ENCODE measurements at places on chromosomes 7 and 10.

DNA sequence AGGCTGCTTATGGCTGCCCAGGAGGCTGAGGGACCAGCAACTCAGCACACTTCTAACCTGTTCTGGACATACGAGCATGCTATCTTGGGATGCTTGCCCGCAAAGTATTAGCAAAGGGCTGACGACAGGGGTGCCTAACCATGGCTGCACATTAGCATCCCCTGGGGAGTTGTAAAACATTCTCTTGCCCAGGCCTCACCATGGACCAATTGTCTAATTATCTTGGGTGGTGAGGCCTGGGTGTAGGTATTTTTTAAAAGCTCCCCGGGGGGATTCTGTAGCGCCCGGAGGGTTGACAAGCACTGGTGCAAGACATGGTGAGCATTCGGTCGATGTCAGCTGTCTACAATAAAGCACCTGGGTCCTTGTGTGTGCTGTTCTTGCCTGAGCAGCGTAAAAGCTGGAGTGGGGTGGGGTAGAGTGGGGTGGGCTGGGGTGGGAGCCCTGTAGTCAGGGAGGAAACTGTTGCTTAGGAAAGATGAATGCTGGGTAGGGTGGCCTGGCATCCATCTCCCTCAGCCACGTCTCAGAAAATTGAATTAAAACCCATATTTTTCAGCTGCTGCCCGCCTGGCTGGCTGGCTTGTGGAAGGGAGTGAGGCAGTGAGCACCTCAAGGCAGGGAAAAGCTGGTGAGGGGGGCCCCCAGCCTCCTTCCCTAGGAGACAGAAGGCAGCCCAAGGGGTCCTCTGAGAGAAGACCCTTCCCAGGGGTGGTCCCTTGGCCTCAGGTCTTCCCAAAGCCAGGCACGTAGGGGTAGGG, 2.9 kb upstream of the ADCYAP1R1 start:
- DNase-seq = no peak

GRCh38 chr7:28697913-28698563, 260.1 kb downstream of the TRIL start:
- no peak for DNase-seq

DNA sequence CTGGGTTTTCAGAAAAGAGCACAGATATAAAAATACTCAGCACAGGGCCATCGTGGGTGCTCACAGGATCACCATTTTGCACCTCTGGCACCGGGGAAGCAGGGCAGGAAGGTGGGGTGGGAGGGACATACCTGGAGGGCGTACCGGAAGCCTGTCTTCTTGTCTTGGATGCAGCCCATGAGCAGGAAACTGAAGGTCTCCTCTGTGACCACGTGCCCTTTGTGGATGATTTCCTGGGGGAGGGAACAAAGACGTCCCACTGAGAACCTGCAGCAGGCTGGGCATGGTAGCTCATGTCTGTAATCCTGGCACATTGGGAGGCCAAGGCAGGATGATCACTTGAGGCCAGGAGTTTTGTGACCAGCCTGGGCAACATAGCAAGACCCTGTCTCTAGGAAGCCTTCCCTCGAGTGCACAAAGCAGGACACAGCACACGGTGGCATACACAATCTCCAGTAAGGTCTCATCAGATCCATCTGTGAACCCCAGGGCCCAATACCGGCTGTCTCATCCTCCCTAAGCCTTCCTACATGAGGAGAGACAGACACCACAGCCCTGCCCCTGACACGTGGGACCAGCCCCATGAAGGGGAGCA, 9.5 kb downstream of the PTCD1 start:
- DNase-seq = no peak

GRCh38 chr7:55073976-55074528, 55.2 kb downstream of the EGFR start:
- peak; percentile 29 for DNase-seq

GRCh38 chr10:4011136-4011812, 226.3 kb upstream of the KLF6 start:
- DNase-seq = no peak

GRCh38 chr10:84205853-84206525, 11.7 kb downstream of the CDHR1 start:
- DNase-seq = no peak

DNA sequence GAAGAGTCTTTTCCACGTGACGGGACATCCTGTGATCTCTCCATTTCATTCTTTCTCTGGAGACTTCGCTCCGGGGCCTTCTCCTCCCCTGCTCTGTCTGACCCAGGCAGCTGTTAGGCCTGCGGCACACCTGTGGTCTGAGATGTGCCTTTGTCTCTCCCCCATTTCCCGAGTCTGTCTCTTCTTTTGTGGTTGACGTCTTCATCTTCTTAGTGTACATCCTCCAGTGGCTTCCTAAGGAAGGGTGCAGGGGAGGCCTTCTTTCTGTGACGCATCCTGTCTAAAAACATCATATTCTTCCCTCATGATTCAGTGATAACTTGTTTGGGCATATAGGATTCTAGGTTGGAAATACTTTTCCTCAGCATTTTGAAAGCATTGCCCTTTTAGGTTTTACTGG, 17.2 kb upstream of the ATP6V0E2 start:
- no peak for DNase-seq

- DNase-seq = no peak
Measured at GRCh38 chr10:132994811-132995210, 52.4 kb upstream of the CFAP46 start.

DNA sequence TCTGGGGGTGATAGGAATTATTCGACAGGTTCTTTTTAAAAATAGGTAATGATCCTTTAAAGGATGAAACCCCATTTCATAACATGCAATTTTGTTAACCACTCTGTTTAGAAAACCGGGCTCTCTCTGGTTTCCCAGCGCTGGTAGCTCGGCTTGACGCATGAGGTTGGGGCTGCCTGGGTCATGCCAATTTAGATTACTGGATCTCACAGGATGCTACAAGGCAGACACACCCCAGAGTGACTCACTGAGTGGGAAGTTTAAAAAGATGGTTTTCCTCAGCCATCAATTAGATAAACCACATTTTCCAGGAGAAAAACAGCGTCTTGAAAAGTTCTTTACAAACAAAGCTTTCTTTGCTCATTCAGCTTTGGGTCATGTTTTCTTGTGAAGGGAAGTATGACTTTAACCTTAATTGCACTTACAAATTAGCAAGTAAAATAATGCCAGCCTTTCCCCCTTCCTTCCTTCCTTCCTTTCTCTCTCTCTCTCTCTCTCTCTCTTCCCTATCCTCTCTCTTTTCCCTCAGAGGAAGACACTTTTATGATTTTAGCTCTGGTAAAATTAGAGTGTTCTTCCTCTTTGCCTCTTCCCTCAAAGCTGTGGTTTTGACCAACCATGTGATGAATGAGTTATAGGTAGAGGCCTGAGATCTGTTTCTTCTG, 99.8 kb downstream of the EPDR1 start:
- DNase-seq = no peak

GRCh38 chr10:66834802-66835201, 91.0 kb upstream of the LRRTM3 start:
- no peak for DNase-seq

GRCh38 chr7:51349820-51350545, 33.4 kb upstream of the COBL start:
- no peak for DNase-seq

- DNase-seq = no peak
Measured at GRCh38 chr7:15682751-15683245, 3.7 kb downstream of the MEOX2 start.

DNA sequence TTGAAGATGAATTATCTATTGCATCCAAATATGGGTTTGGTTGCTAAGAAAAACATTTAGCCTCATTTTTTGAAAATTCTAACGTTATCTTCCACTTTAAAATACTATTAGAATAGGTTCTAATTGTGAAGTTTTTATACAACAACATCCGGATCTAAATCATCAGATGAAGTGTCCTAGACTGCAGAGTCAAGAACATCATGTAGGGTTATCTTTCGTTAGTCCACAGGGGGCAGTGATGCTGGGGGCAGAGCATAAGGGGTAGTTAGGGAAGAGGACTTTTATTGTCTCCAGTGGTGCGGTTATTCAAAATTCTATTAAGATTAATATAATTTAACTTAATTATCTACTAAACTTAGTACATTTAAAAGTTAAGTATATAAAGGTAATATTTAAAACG, 990.6 kb upstream of the PHF14 start:
- DNase-seq = no peak

DNA sequence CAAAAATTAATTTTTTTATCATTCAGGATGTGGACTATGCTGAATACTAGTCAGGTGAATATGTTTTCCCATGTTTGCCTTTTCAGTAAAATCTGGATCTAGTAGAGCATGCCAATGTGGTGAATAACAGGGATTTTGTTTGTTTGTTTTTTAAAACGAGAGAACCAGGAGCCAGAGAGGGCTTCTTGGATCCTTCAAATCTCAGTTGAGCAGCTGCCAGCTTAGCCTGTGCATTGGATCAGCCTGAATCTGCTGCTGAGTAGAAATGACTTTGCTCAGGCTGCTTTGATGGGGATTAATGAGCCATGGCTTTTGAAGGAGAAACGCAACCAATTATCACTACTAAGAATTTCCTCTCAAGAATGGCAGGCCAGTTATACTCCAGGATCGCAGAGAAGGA, 493.8 kb downstream of the ARL4A start:
- no peak for DNase-seq

DNA sequence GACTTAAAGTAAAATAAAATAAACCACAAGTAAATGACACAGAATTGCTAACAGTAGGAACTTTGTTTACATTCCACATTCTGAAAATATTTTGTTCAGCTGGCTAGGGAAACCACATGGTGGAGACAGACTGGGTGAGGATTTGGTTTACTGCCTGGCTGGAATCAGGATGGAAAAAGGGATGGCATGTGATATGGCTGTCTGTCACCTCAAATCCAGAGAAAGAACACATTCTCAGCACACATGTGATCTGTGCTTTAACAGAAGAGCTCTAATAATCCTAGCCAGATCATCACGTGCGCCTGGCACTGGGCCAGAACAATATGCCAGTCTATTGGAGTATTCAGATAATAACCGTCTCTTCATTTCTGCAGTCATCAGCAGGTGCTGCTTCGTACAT, 90.9 kb upstream of the PIP4K2A start:
- no peak for DNase-seq

- no peak for DNase-seq
Measured at GRCh38 chr10:69794673-69795072, 7.0 kb upstream of the COL13A1 start.

GRCh38 chr10:61835069-61835945, 66.2 kb upstream of the ARID5B start:
- no peak for DNase-seq

- no peak for DNase-seq
Measured at GRCh38 chr10:101043363-101043707, 12.3 kb downstream of the SFXN3 start.

DNA sequence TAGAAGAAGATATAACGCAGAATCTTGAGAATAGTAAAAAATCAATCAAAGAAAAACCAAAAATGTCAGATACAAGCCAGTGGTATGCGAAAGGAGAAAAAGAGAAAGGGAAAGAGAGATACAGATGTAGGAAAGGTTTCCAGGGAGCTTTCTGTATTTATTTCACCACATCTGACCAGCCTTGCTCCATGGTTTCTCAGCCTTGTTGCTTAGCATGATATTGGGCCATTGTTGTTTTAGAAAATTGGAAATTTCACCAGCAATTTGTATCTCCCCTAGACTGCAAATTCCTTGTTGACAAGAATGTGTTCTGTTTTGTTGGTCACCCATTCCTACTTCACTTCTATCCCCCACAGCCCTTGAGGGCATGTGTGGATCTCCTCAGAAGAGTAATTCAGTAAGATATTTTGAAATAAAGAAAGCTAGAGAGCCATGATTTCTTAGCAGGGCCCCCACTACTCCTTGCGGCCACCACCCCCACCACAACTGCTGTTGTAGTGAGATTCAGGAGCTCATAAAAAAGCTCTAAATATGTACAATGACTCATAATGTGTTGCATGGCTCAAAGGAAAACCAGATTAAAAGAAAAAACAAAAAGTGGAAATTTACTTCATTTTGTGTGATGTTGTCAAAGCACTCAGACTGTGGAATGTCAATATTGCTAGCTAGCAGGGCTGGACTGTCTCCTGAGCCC, 138.7 kb downstream of the CHRM2 start:
- no peak for DNase-seq

Data from activated effector memory CD4-positive, alpha-beta T cell treated with Interleukin-2 at 50 U/mL for 16 hours (primary cell).